ENCODE measurements at places on chromosomes 12 and 14.

DNA sequence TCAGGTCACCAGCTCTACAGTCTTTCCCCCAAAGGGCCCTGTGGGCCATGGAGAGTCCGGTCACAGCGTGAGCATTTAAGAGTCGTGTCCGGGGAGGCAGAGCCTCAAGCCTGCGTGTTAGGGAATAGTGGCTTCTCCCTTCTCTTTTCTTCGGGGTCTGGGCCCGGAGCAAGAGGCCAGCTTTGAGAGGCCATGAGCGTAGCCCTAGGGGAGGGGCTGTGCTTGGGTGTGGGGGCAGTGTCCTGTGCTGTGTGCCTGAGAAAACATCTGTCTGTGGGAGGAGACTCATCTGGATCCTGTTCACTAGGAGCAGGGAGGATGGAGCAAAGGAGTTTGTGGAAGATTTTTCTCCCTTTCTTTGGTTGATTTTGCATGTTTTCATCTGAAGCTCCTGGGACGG, 5.3 kb downstream of the LRP1-AS start:
- DNase-seq, result no peak

GRCh38 chr12:59370933-59371332, 224.9 kb upstream of the SLC16A7 start:
- no peak for DNase-seq

DNA sequence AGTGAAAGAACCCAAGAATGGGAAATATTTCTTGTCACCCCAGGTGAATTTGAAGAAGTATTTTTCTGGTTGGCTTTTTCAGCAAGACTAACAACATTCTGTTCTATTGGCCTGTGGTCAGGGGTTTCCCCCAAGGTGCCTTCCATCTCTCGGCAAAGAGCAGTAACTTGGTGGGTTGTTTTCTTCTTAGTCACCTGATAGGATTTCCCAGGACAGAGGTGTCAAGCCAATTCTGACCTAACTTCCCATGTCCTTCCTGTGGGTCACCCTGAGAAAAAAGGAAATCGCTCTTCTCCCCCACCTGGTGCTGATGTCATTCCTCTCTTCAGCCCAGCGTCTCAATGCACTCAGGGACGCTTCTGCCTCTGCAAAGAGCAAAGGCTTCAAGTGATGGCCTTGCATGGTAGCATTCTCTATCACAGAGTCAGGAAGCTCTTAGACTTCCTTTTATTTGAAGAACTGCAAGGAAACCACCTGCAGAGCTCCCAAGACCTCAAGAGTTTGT, 16.1 kb upstream of the IFNG start:
- no peak for DNase-seq

- DNase-seq, result no peak
These were observed 66.6 kb downstream of the MON2 start for GRCh38 chr12:62533087-62533754.

- DNase-seq, result no peak
These were observed 57.8 kb downstream of the C14orf132 start for GRCh38 chr14:96096639-96097610.

All from Panc1 (cell line).